Naive thymus-derived CD8-positive, alpha-beta T cell (primary cell): ENCODE measurements at places on chromosomes 5 and 9.

GRCh38 chr9:89011683-89012082, 20.4 kb downstream of the S1PR3 start:
- no peak for DNase-seq

- DNase-seq = no peak
Observed at GRCh38 chr5:10471677-10472076, 30.0 kb downstream of the ROPN1L start.

GRCh38 chr9:15355669-15356068, 48.7 kb upstream of the TTC39B start:
- no peak for DNase-seq

GRCh38 chr5:52989025-52989780, at the start of gene ITGA2:
TSS of gene ITGA2 (plus strand) at chr5:52989352. CDS start at chr5:52989469, 117 bp downstream.
- DNase-seq = no peak

- DNase-seq = no peak
Observed at GRCh38 chr5:124160265-124160664, 586.2 kb downstream of the ZNF608 start.
